Caudate nucleus (tissue), 63 donors: ENCODE measurements at places on chromosomes 1 and 21.
A peak's percentile ranks its signal among the peaks of the same experiment; 100 is the strongest.

GRCh38 chr1:167196166-167196565 is 24.5 kb upstream of the POU2F1 start:
- no peak for DNase-seq

GRCh38 chr1:154970631-154971340 is at the start of gene SHC1:
Gene SHC1 (minus strand): TSS chr1:154970747. CDS start chr1:154970526, 221 bp downstream.
- DNase-seq: peak; percentile 72

GRCh38 chr1:107019166-107019565 is 37.3 kb upstream of the PRMT6 start:
- no peak for DNase-seq

- no peak for DNase-seq
Observed at GRCh38 chr21:38668541-38668940, 137.2 kb upstream of the ETS2 start.

DNA sequence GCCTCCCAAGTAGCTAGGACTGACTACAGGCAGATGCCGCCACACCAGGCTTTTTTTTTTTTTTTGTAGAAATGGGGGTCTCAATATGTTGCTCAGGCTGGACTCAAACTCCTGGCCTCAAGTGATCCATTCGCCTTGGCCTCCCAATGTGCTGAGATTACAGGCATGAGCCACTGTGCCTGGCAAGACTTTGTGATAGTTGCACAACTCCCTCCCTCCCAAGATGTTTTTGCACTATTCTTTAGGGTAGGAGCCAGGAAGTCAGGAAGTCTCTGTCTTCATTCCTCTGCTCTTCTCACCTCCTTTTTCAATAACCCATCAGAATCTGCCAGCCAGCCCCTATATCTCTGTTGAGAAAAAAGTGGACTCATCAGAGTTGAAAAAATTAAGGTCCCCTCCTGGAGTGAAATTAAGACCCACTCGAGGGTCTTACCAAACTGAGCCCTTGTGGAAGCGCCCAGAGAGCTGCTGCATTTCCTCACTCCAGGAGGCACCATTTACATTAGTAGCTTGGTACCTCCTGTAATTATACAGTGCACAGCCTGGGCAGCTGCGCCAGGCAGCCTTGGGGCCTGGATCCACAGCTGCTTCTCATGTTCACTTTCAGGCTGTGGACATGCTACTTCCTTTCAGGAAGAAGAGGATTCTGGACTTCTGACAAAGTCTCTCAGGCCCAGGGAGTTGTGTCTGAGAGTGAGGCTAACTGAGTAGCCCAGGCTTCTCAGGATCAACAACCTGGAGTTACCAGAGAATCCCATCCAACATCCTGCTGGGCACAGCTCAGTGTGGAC is 24.0 kb downstream of the TCEA3 start:
- no peak for DNase-seq

DNA sequence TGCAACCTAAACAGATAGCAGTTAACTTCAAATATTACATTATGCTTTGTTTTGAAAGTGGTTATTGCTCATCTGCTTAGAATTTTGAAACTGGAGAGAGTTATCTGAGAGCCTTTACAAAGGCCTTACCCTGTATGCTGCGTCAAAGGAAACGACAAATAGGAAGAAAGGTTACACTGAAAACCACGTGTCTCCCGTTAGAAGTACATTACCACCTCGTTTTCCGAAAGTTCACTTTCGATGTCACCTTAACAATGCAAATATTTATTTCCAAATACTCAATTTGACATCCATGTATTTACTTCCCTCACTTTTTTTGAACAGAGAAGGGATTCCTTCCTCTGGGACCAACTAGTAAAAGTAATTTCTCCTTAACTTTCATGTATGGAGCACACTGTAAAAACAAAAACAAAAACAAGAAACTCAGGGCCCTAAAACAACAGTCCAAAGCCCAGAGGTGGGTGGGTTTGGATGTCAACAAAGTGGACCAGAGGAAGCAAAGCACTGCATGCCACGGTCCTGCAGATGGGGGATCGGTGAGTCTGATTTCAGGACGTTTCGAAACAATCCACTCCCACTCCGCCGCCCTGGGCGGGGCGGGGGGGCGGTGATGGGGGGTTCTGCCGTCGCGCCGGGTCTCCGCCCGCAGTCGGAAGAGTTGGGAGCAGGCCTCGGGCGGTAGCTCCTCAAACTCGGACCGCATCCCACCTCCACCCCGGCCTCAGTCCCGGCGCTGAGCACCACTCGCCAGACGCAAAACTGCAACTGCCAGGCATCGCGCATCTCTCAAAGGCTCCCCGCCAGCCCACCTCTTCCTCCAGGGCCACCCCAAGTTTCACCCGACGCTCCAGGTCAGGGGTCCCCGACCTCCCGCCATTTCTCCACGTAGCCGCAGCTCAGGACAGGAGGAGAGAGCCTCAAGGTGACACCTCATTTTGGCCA is 841 bp downstream of the ADSS2 start:
- DNase-seq: no peak

DNA sequence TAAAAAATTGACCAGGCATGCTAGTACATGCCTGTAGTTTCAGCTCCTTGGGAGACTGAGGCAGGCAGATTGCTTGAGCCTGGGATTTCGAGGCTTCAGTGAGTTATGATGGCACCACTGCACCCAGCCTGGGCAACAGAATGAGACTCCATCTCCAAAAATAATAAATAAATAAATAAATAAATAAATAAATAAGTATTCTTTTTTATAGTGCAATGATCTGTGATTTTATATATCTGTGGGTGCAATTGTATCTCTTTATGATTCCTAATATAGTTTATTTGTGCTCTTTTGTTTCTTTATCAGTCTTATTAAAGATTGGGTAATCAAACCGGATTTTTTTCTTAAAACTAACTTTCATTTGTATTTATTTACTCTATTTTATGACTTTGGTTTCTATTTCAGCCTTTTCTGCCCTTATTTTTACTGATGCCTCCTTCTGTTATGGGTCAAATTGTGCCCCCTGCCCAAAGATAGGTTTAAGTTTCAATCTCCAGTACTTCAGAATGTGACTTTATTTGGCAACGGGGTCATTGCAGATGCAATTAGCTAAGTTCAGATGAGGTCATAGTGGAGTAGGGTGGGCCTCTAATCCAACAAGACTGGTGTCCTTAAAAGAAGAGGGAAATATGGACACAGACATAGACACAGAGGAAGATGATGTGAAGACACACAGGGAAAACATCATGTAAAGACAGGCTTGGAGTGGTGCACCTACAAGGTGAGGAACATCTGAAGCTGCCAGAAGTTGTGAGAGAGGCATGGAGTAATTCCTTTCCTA is 74.9 kb upstream of the CDC42BPA start:
- no peak for DNase-seq

- peak; percentile 31 for DNase-seq
Observed at GRCh38 chr1:234326497-234327366, 46.5 kb upstream of the COA6 start.

- DNase-seq: no peak
Observed at GRCh38 chr1:207362962-207363860, 41.7 kb downstream of the CD55 start.

GRCh38 chr1:44501047-44501890 is 96.2 kb downstream of the RNF220 start:
- DNase-seq: peak; percentile 83

DNA sequence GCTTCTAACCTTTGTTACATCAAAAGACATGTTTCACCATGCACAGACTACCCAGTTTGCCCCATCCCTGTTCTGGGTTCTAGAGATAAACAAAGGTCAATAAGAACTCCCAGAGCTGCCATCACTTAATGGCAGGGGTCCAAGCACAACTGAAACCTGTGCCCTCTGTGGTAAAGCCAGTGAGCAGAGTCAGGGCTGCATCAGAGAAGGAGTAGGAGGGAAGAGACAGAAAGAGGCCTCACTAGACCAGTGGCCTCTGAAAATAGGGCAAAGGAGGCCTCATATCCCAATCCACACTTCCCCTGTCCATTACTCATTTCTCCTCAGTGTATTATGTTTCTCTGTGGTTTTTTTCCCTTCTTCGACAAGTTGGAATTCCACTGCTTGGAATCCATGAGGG is 10.2 kb downstream of the ATP1A2 start:
- no peak for DNase-seq

DNA sequence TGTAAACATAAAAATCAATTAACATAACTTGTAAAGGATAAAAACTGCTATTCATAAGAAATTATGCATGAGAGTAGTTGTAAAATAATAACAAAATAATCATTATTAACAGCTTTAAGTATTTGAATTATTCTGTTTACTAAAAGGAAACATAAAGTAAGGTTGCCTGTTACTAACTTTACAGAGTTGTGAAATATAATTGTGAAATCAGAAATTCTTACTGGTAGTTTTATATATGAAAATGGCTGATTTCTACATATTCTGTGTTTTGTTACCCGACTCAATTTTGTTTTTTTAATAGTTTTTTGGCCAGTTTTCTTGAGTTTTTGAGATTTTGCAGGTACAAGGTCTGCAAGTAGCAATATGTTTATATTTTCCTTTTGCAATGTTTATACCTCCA is 27.8 kb downstream of the FNBP1L start:
- DNase-seq: no peak
